ENCODE measurements at places on chromosomes 3 and 15.

DNA sequence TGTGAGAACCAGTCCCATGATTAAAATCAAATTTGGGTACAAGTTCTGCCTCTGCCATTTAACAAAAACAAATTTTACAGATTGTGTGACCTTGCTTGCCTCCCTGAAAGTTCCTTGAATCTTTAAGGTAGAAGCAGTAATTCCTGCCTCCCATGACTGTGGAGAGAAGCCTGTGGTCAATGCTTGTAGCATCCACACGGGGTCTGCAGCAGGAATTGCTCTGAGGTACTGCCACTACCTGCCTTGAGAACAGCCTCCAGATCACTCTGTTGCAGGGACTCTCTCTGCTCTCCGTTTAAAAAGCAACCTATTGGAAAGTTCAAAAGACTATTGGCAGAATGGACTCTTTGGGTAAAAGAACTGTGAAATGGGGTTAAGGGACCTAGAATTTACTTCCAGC, 75.9 kb downstream of the SST start:
- DNase-seq: no peak

- peak; percentile 74 for DNase-seq
Measured at GRCh38 chr15:92069308-92070250, 216.1 kb downstream of the SLCO3A1 start.

GRCh38 chr3:66326340-66326739, 105.5 kb downstream of the SLC25A26 start:
- no peak for DNase-seq

DNA sequence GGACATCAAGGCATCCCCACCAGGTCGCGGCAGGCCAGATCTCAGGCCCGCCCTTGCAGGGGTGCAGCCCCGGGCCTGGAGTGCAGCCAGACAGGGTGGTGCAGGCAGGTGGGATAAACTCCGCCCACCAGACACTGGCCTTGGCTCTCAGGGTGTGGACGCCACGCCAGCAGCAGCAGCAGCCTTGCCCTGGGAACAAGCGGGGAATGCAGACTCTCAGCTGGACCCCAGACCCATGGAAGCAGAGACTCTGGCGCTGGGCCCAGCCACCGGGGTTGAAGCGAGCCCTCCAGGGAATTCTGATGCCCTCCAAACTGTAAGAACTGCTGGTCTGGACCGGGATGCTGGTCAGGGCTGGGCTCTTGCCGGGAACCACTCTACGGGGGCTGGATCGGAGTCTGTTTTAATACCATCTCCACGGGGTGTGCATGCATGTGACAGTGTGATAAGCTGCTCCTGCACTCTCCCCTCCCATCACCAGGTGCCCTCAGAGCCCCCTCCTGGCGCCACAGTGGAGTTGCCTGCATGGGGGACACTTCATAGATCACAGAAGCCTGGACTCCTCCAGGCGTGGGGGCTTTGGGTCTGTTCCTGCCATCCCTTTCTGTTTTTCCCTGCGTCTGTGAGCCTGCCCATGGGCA, 142.7 kb downstream of the NSMCE3 start:
- no peak for DNase-seq

DNA sequence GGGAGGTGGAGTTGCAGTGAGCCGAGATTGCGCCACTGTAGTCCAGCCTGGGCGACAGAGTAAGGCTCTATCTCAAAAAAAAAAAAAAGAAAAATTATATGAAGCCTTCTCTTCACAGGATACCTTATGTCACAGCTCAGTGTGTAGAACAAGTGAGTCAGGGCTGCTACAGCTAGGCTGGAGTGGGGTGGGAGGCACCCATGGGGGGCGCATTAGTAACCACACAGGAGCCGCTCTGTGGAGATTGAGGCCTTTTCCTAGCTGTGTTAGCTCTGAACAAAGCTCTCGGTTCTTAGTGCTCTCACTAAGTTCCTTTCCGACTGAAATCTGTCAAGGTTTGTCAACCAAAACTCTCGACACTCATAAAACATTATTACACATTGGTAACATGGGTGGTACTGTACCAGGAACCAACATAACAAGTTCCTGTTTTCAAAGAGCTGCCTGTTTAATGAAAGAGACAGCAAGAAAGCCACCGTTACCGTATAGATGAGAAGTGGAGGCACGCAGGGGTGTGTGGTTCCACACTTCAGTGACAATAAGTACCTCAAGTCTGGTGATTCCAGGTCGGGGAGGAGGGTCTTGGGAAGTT, 4.5 kb downstream of the LRRC31 start:
- DNase-seq: no peak
